Occipital lobe (tissue), 3 donors: ENCODE measurements at places on chromosomes 7 and 10.

DNA sequence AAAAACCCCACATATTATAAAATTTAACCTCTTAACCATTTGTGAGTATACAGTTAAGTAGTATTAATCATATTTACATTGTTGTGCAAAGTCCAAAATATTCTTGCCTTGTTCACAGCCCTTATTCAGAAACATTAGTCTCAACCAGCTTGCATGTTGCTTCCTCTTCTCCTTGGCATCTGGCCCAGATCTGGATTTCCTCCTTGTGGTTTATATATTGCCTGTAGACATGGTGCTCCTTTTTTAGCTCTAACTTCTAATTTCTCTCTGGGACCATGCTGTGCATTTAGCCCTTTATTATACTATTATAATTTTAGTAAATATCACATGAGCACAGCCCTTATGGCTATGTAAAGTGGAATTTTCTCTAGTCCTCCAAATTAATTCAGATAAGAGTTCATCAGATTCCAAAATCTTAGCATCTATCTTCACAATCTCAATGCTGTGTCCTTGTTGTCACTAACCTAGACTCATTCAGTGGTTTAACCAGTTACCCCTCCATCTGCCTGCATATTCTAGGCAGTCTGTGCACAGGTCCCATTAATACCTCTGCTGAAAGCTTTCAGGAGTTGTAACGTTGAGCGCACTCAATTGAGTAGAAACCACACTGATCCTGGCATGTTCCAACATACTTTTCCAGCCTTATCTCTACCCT, 7.9 kb downstream of the CPED1 start:
- no peak for DNase-seq

DNA sequence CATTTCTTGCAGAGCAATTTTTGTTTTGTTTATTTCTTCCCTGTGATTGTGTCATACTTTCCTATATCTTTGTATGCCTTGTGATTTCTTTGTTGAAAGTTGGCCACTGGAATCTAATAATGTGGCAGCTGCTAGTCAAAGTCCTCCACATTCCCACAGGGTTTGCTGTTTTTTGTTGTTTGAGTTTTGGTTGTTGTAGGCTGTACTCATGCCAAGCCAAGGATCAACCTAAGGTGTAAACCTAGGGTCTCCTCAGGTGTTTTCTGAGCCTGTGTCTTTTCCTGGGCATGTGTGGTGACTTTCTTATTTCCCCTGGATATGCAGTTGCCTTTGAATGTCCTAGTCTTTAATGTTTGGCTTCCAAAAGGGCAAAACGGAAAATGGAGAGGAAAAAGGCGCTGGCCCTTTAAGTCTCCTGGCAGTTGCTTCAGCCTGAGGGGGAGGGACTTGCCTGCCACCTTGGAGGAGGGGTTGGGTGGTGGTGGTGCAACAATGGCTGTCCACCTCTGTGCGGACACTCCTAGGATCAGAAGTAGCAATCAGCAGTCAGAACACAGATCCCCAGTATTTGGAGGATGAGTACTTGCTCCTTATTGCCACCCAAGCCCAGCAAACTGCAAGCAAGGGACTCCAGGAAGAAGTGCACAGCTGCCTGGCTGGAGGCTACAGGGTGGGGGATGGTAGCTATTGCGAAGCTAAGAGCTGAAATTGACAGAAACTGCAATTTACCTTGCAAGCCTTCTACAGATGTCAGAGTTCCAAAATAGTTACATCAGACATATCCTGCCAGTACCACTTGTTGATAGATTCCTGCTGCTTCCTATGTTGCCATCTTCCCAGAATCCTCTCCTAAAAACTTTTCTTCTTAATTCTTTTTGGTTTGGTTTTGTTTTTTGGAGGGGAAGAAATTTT, 5.6 kb upstream of the ZNF518A start:
- no peak for DNase-seq

GRCh38 chr7:19522486-19522885, 186.4 kb downstream of the POLR1F start:
- no peak for DNase-seq

DNA sequence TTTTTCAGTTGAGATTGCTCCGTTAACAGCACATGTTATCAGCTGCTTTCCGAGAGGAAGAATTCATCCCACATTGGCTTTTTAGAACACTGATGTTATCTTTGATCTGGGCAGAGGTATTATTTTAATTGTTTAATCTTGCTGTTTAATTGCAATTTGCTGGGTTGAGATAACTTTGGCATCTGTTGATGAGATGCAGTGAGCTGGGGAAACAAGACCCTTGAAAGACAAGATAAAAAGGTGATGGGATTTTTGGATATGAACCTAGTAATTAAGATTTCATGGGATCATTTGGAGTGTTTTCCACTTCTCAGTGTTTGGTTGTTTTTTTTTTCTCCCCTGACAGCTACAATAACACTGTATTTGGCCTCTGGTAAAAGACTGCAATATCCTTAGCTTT, 4.5 kb downstream of the CELF2 start:
- DNase-seq, result no peak

DNA sequence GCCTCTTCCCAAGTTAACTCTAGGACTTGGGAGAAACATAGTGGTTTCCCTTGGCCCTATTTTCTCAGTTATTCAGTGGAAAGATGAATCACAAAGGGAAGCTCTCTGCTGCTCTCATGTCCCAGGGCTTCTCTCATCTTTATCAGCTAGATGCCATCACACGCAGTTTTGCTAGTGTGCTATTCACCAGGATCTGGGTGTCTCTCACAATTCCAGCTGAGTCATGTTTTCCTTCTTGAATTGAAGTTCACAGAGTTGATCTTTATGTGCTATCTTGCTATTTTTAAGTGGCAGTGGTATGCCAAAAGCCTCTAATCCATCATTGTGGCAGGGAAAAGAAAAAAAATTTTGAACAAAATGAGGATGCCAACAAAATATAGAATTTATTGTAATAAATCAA, 101.3 kb downstream of the TWIST1 start:
- DNase-seq, result no peak
